ENCODE measurements at places on chromosomes 16 and 17. TPM values are rescaled to one million over a fixed set of nuclear protein-coding genes. Genes with fewer than 3 reads are reported as not detected.

GRCh38 chr17:12730931-12731521, 58.3 kb upstream of the ARHGAP44 start:
- no peak for DNase-seq

DNA sequence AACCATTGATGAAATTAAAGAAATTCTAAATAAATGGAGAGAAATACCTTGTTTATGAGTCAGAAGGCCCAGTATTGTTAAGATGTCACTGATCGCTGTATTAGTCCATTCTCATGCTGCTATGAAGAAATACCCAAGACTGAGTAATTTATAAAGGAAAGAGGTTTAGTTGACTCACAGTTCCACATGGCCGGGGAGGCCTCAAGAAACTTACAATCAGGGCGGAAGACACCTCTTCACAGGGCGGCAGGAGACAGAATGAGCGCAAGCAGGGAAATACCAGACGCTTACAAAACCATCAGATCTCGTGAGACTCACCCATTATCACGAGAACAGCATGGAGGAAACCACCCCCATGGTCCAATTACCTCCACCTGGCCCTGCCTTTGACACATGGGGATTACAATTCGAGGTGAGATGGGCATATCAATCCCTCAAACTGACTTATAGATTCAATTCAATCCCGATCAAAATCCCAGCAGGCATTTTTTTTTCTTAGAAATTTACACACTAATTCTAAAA, 157.2 kb downstream of the ENGASE start:
- no peak for DNase-seq

- DNase-seq = no peak
Measured at GRCh38 chr16:3793161-3793576, 75.8 kb upstream of the TRAP1 start.

ADAD2 gene
- 0.11 TPM for total RNA-seq

- DNase-seq = no peak
Measured at GRCh38 chr16:8623634-8624033, 2.1 kb downstream of the METTL22 start.

KRT23 gene
- not detected for total RNA-seq

- no peak for DNase-seq
Measured at GRCh38 chr16:12386192-12386591, 409.7 kb downstream of the SNX29 start.

MSI2 gene
- total RNA-seq = 152 TPM

GRCh38 chr16:82063456-82064082, 28.5 kb downstream of the HSD17B2 start:
- no peak for DNase-seq

TRIM72 gene
- total RNA-seq = not detected

GRCh38 chr17:48179071-48179945, 71.7 kb downstream of the SNX11 start:
- no peak for DNase-seq

DNA sequence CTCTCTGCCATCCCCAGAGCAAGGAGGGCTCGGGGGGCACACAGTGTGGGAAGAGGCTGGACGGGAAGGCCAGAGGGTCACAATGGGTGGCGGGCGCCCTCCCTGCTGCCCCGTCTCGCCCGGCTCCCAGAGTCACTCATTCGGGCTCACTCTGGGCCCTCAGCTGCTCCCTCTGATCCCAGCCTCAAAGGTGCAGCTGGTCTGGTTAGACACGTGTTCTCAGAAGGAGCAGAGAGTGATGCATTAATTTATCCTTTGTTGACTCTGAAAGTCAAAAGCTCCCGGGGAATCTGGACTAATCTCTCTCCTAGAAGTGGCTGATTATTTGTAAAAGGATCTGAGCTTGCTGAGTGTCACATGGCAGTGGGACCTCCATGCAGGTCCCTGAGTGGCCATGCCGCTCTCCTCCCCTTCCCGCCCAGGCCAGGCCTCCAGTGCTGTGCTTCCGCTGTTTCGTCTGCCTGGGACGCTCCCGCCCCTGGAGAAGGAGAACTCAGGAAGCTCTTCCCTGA, 87.5 kb downstream of the SEC14L1 start:
- DNase-seq = no peak

DNA sequence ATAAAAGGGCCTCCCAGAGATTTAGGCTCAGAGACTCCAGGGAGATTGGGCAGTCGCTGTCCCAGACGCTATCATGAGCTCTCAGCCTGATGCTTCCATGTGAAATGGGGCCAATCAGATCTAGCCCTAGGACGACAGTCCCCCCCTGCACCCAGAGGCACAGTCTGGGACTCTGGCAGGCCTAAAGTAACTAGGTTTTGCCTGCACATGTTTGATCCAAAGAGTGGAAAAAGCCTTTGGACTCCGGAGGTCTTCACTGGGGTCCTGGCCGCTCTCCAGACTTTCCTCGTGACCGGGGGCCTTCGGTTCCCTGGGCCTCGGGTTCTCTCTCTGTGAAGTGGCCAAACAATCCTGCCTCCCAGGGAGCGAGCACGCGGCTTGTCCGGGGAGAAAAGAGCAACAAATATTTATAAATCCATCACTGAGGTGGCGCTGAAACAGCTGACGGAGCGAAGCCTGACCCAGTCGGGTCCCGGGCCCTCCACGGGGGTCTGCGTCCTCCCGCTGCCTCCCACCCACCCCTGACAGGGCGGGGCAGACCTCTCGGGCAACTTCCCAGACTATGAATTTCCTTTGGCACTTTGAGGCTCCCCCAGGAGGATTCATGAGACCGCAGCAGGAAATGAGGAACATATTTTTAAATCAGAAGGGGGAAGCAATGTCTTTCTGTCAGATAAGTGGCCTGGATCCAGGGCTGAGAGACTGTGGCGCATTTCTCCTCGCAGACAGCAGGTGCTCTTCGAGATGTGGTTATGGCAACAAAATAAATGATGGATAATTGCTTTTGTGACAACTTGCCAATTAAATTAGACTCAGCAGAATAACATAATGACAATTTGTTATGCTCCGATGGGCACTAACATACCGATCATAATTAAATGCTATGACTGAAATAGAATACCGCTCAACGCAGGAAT, 38.9 kb downstream of the MRPS23 start:
- no peak for DNase-seq

CHD9NB gene
- not detected for total RNA-seq

CCL14 gene
- not detected for total RNA-seq

- no peak for DNase-seq
Measured at GRCh38 chr17:81153340-81153803, 11.9 kb upstream of the PVALEF start.

SLC12A3 gene
- total RNA-seq = not detected

KRT24 gene
- not detected for total RNA-seq

DPEP2 gene
- 159 TPM for total RNA-seq

- no peak for DNase-seq
Measured at GRCh38 chr16:12763517-12763916, 40.2 kb downstream of the CPPED1 start.

RDM1 gene
- total RNA-seq = not detected

SLC5A11 gene
- 0.46 TPM for total RNA-seq

- DNase-seq = peak; percentile 75
Measured at GRCh38 chr17:50909765-50910605, 43.8 kb upstream of the TOB1 start.

- DNase-seq = no peak
Measured at GRCh38 chr16:2331931-2332267, 8.6 kb downstream of the ABCA3 start.

PLEKHH3 gene
- 1.1 TPM for total RNA-seq

TPSG1 gene
- total RNA-seq = not detected

GRCh38 chr17:58364270-58364942, 12.4 kb upstream of the SUPT4H1 start:
- no peak for DNase-seq

- DNase-seq = no peak
Measured at GRCh38 chr16:25978218-25978617, 286.5 kb downstream of the HS3ST4 start.
